ENCODE measurements at places on chromosomes 6 and 20. TPM values are rescaled to one million over a fixed set of nuclear protein-coding genes. Genes with fewer than 3 reads are reported as not detected.

- no peak for DNase-seq
These were observed 225.9 kb upstream of the CDH4 start for GRCh38 chr20:61026173-61026572.

DNA sequence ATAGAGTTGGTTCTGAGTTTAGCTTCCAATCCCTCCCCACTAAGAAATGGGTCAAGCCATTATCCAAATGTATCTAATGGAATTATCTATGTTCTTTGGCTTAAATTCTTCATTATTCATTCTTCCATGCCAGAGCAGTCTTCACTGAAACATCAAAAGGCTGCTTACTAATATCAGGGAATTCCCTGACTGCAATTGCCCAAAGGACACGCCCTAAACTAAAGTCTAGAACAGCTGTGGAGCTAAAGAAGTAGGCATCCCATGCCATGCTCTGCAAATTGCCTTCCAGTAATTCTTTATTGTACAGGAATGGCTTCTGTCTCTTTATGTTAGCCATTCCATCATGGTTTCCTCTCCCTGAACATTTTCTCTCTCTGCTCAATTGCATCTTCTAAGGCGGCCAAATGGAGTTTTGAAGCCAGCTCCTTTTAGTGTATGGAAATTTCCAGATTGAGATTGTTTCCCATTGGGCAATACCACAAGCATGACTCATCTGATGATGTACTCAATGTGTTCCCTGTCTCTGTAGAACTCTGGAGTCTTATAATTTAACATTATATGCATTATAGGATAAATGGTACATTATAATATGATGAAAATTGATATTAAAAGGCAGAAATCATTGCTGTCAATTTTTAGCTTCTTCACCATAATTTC, 28.8 kb upstream of the TSHZ2 start:
- peak; percentile 31 for DNase-seq

GRCh38 chr6:38170666-38171355, 351.3 kb downstream of the ZFAND3 start:
- DNase-seq: no peak

- no peak for DNase-seq
These were observed 184.3 kb downstream of the TBXT start for GRCh38 chr6:165983112-165984072.

DNA sequence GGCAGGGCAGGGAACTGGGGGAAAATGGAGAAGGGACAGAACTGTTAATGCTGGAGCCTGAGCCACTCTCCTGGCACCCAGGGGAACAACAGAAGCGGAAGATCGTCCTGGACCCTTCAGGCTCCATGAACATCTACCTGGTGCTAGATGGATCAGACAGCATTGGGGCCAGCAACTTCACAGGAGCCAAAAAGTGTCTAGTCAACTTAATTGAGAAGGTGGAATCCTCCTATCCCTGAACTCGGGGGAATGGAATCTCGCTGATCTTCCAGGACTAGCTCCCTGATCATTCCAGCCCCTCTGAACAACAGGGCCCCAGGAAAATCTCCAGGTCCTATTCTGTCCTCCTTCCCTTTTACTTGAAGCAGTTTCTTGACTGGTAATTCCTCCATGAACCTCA, 2.0 kb downstream of the CFB start:
- DNase-seq: no peak

Gene FGD2
- not detected for total RNA-seq

Gene PRDM13
- total RNA-seq: not detected

Data from myocyte (in vitro differentiated cells).